ENCODE measurements at places on chromosomes 11 and 22. TPM values are rescaled to one million over a fixed set of nuclear protein-coding genes. Genes with fewer than 3 reads are reported as not detected.

DNA sequence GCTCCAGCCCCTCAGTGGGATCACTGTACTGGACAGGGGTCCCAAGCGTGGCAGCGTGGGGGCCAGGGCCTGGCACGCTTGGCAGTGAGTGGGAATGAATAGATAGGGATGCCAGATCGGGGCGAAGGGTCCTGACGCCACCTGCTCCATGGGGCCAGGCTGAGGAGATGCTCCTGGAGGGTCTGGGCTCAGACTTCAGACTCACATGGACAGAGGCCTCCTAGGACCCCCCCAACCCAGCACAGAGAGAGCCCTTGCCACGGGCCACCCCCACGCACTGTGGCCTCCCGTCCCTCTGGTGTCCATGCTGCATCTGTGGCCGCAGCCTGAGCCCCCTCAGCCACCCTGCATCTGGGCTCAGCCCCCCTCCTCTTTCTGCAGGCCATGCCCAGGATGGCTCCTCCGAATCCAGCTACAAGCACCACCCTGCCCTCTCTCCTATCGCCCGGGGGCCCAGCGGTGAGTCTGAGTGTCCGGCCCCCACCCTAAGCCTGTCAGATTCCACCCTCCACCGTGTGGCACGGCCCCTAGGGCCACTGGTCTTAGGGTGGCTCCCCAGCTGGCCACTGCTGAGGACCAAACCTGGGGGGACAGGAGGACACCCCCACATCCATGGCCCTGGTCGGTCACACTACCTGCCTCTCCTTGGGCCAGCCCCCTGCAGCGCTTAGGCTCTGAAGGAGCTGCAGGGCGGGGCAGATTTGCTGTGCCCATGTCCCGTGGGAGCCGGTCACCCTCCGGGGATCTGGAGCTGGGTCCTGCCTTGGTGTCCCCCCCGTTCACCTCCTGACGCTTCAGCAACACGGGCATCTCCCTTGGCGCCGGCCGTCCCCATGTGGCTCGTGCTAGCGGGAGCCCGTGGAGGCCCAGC, 2.7 kb downstream of the MUC5AC start:
- no peaks in the 10 kb centered on the region for H3K27me3 ChIP-seq
- H3K4me3 ChIP-seq, result no peak overlapping the region
- DNase-seq, result peak; percentile 38
- H3K36me3 ChIP-seq, result no peaks in the 10 kb centered on the region
- H3K4me1 ChIP-seq, result no peaks in the 10 kb centered on the region

DNA sequence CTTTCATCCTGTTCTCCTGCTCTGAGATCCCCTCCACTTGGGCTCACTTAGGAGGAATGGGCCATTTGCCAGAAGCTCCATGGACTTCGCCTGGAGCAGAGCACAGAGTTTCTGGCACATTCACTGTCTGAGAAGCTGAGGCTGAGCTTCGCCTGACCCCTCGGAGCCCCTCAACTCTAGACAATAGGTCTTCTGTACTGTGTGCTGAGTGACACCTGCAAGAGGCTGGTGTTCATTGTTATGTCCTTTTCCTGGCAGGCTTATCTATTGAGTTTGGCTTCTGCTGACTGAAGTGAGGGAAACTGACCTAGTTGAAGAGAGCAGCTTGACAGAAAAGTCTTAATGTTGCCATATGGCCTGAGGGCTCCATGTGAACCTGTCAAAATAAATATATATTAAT, 124.3 kb downstream of the EHF start:
- H3K4me1 ChIP-seq, result peaks cover 7% of the 10 kb centered on the region
- no peak for DNase-seq
- no peak overlapping the region for H3K27ac ChIP-seq
- no peak overlapping the region for H3K4me3 ChIP-seq
- peaks cover 3% of the 10 kb centered on the region for H3K36me3 ChIP-seq

Gene SORL1
- 57.5 TPM for total RNA-seq

GRCh38 chr22:46446799-46447198, 90.6 kb downstream of the CELSR1 start:
- H3K4me1 ChIP-seq, result no peaks in the 10 kb centered on the region
- H3K36me3 ChIP-seq, result no peaks in the 10 kb centered on the region
- H3K27me3 ChIP-seq, result no peaks in the 10 kb centered on the region
- H3K27ac ChIP-seq, result no peak overlapping the region
- DNase-seq, result no peak
- H3K4me3 ChIP-seq, result no peak overlapping the region

Gene XKR3
- not detected for total RNA-seq

GRCh38 chr11:128936606-128937251, 5.9 kb downstream of the TP53AIP1 start:
- H3K27me3 ChIP-seq, result no peaks in the 10 kb centered on the region
- H3K4me3 ChIP-seq, result no peak overlapping the region
- no peaks in the 10 kb centered on the region for H3K4me1 ChIP-seq
- H3K36me3 ChIP-seq, result no peaks in the 10 kb centered on the region
- DNase-seq, result peak; percentile 89

Gene AHNAK
- 165 TPM for total RNA-seq

DNA sequence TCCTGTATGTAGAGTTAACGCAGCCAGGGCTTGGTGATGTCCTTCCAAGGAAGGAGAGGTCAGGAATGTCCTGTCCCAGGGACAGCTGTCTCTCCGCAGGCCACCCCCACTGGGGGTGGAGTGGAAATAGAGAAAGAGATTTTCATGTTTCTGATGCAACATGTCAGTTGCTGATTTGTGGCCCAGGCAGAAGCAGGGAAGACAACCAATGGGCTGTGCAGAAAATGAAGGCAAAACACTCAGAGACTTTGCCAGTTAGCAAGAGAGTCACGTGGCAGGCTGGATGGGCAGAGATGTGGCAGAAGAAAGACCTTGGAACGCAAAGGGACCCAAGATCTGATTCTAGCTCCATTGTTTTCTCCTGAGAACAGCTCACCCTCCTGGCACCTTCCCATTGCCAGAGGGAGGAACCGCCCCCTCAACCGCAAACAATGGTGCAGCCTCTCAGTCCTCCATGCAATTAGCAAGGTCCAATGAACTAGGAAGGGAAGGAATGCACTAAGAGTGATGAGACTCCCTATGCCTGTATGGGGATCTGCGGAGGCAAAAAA, 71.0 kb downstream of the SYN3 start:
- no peaks in the 10 kb centered on the region for H3K4me1 ChIP-seq
- H3K27ac ChIP-seq, result peak overlapping the region; percentile 81
- no peak overlapping the region for H3K4me3 ChIP-seq
- peak; percentile 79 for DNase-seq

- peaks cover 9% of the 10 kb centered on the region for H3K4me1 ChIP-seq
- H3K27me3 ChIP-seq, result no peaks in the 10 kb centered on the region
- no peak overlapping the region for H3K27ac ChIP-seq
- DNase-seq, result no peak
Measured at GRCh38 chr11:125679397-125679796, 1.2 kb downstream of the ACRV1 start.

Gene GNG3
- total RNA-seq, result not detected

- no peaks in the 10 kb centered on the region for H3K27me3 ChIP-seq
- no peak for DNase-seq
- no peaks in the 10 kb centered on the region for H3K4me1 ChIP-seq
- H3K27ac ChIP-seq, result no peak overlapping the region
- H3K4me3 ChIP-seq, result no peak overlapping the region
- H3K36me3 ChIP-seq, result no peaks in the 10 kb centered on the region
Measured at GRCh38 chr11:44177905-44178304, 82.4 kb downstream of the EXT2 start.

- no peaks in the 10 kb centered on the region for H3K27me3 ChIP-seq
- H3K27ac ChIP-seq, result no peak overlapping the region
- H3K4me3 ChIP-seq, result no peak overlapping the region
- no peak for DNase-seq
- H3K36me3 ChIP-seq, result no peaks in the 10 kb centered on the region
Measured at GRCh38 chr11:8059030-8059429, 22.0 kb upstream of the TUB start.

DNA sequence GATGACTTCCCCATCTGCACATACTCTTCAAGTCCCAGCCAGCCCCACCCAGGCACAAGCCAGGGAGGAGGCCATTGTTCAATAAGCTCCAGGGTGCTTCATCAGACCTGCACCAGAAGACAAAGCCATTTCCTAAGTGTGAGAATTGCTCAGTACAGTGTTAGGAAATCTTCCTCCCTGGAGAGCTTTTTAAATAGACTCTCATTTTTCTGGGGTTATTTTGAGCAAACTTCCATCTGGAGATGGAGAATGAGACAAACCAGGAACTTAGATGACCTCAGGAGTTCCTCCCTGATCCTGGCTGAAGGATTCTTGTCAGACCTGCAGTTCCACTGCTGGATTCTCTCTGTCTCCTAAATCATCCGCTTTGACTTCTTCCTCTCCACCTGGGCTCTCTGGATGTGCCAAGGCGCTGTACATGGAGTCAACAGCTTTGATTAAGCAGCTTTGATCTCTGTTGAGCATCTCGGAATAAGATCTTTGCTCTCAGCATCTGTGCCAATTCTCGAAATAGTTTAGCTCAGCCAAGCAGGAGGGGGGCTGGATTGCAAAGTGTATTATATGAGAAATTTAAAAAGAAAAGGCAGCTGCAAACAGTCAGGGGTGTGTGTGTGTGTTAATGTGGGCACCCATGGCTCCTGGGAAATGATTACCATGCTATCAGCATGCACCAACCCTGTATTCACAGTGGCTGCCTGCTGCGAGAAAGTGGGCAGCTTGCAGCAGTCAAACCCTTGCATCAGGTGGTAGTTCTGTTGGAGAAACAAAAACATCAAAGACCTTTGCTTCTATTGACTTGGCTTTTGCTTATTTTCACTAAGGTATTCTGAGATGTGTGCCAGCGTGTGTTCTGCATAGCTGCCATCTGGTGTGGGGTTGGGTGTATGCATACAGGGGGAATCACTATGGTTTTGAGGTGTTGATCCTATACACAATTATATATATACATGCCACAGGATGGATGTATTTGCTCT, 70.2 kb upstream of the NAV2 start:
- H3K27ac ChIP-seq, result no peak overlapping the region
- DNase-seq, result no peak
- no peaks in the 10 kb centered on the region for H3K4me1 ChIP-seq
- no peaks in the 10 kb centered on the region for H3K27me3 ChIP-seq
- no peak overlapping the region for H3K4me3 ChIP-seq
- H3K36me3 ChIP-seq, result no peaks in the 10 kb centered on the region

DNA sequence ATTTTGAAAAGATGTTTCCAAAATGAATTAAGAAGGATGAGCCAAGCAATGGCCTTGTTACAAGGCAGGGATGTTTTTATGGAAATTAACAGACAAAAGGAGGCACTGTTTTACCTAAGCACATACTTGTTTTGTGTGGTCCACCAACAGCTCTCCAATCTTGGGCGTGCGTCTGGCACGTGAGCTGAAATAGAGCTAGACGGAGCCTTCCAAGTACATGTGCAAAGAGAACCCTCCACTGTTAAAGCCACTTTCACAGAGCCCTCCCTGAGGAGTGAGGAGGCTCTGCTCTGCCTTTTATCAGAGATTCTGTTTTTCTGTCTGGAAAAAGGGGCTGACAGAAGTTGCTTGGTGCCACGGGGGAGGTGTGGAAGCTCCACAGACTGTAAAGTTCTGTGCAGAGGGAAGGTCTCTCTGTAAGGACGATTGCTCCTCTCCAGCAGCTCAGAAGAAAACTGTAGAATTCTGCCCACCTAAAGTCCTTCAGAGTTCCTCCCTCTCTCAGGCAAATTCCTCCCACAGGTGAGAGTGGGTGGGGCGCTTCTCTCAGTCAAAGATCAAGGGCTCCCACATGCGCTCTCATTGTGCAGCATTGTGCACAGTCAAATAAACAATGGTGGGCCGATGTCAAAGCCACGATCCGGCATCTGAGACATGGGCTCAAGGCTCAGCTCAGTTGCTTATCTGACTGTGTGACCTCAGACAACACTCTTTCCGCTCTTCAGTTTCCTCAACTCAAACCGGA, 92.6 kb upstream of the CSNK2A3 start:
- no peaks in the 10 kb centered on the region for H3K4me1 ChIP-seq
- H3K4me3 ChIP-seq, result no peak overlapping the region
- H3K36me3 ChIP-seq, result no peaks in the 10 kb centered on the region
- H3K27me3 ChIP-seq, result no peaks in the 10 kb centered on the region

Gene MAPK11
- 0.32 TPM for total RNA-seq

DNA sequence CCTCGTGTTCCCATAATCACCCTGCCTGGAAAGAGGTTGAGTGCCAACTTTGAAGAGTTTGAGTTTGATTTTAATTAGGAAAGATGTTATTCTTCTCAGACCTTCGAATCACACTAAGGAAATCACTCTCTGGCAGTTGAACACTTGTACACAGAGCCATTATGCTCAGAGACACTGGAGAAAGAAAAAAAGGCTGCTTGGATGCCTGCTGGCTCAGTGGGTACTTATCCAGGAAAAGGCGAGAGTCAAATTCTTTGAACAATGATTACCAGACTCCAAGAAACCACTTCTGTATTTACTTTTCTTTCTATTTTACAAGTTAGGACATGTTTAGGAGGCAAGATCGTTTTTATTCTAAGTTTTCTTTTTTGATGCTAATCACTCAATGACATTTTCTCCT, 438.5 kb upstream of the FAT3 start:
- no peak for DNase-seq
- H3K4me3 ChIP-seq, result no peak overlapping the region
- no peaks in the 10 kb centered on the region for H3K4me1 ChIP-seq
- no peak overlapping the region for H3K27ac ChIP-seq
- no peaks in the 10 kb centered on the region for H3K27me3 ChIP-seq
- H3K36me3 ChIP-seq, result no peaks in the 10 kb centered on the region

Gene GAB4
- 0.63 TPM for total RNA-seq

Gene LYVE1
- total RNA-seq, result not detected

Gene TRIM49
- not detected for total RNA-seq

GRCh38 chr11:134001088-134001487, 44.3 kb upstream of the IGSF9B start:
- H3K4me3 ChIP-seq, result no peak overlapping the region
- H3K27ac ChIP-seq, result no peak overlapping the region
- no peak for DNase-seq

Gene SCGB1D4
- total RNA-seq, result not detected

GRCh38 chr11:36191941-36192340, 97.3 kb downstream of the COMMD9 start:
- no peak overlapping the region for H3K27ac ChIP-seq
- DNase-seq, result no peak
- H3K4me1 ChIP-seq, result peaks cover 7% of the 10 kb centered on the region
- no peaks in the 10 kb centered on the region for H3K27me3 ChIP-seq

Gene ACCSL
- total RNA-seq, result not detected

- H3K27me3 ChIP-seq, result peaks cover 78% of the 10 kb centered on the region
- no peak overlapping the region for H3K4me3 ChIP-seq
- no peaks in the 10 kb centered on the region for H3K36me3 ChIP-seq
- no peaks in the 10 kb centered on the region for H3K4me1 ChIP-seq
- no peak overlapping the region for H3K27ac ChIP-seq
Measured at GRCh38 chr11:14254533-14255237, 104.3 kb downstream of the RRAS2 start.

Gene LARGE2
- total RNA-seq, result 34.4 TPM

Gene PNPLA3
- total RNA-seq, result 51.0 TPM

GRCh38 chr11:63769714-63770455, 1.3 kb upstream of the ZFTA start:
- H3K36me3 ChIP-seq, result peaks cover 4% of the 10 kb centered on the region
- H3K4me3 ChIP-seq, result peak overlapping the region; percentile 76
- peaks cover 2% of the 10 kb centered on the region for H3K4me1 ChIP-seq
- peaks cover 14% of the 10 kb centered on the region for H3K27me3 ChIP-seq
- peak overlapping the region; percentile 70 for H3K27ac ChIP-seq
- peak; percentile 76 for DNase-seq

- no peaks in the 10 kb centered on the region for H3K36me3 ChIP-seq
- H3K27me3 ChIP-seq, result no peaks in the 10 kb centered on the region
- H3K4me3 ChIP-seq, result no peak overlapping the region
Measured at GRCh38 chr11:57095417-57095816, 86.3 kb upstream of the LRRC55 start.

Data from endodermal cell (in vitro differentiated cells).